ENCODE measurements at places on chromosomes 1 and 21.

DNA sequence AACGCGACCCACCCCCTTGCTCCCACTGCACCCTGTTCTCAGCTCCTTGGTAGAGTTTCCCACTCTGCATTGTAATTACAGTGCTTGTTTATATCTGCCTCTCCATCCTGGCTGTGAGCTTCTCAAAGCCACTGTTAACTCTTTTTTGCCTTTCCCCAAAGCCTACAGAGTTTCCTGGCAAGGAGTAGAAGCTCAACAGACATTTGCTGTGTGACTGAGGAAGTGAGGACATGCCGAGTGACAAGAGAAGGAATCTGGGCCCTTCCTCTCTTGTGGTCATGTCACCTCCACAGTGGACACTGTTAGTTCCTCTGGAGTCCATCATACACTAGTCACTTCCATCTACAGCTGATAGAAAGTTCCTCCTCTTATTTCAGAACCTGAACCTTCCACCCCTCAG is 6.1 kb upstream of the IGSF8 start:
- no peak for DNase-seq

GRCh38 chr1:44532567-44532944 is 127.5 kb downstream of the RNF220 start:
- no peak for DNase-seq

- DNase-seq, result no peak
These were observed 3.1 kb downstream of the ADAMTSL4 start for GRCh38 chr1:150552128-150552910.

DNA sequence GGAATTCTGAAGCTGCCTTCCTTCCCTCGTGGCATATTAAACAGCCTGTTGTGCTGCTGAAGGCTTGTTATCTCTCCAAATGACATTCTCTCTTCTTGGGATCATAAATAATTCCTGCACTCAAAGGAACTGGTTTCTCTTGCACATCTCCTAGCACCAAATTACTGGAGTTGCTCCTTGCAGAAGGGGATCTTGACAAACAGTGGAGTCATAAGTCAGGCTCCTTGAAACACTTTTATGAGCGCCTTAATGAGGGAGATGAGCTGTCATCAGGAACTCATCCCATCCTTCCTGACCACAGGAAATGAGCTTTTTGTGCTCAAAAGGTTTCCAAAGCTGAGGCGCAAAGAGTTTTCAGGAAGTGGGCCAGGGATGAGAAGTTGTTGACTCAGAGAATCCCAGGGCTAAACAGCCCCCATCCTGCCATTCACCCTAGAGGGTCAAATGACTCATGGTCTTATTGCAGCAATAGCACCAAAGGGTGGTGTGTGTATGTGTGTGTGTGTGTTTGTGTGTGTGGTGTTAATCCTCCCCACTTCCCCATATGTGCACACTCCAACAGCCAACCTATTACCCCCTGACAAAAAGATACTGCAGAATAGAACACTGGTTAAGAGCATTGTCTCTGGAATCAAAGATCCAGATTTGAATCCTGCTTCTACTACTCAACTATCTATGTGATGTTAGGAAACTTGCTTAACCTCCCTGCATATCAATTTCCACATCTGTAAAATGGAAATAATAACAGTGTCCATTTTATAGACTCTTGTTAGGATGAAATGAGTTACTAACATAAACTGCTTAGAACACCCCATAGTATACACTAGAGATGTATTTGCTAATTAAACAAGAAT is 2.8 kb upstream of the PHC2 start:
- no peak for DNase-seq

DNA sequence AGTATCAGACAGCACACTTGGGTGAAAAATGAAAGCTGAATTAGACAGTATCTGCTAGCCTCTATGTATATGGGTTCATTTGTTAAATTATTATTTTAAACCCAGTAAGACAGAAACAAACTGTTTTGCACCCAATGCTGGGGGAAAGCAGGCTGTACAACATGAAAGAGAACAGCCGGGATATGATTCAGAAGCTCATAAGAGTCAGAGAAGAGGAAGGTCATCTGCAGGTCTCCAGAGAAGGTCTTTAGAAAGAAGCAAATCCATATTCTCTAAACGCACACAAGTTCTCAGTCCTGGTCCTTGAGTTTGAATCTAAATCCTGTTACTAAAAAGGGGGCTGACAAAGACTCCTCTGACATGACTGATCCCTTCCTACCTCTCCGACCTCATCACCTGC is 155.1 kb downstream of the SIPA1L2 start:
- no peak for DNase-seq

GRCh38 chr1:236850077-236850979 is 55.2 kb downstream of the MTR start:
- no peak for DNase-seq

All from DMS79 (cell line).